Activated CD4-positive, alpha-beta T cell treated with anti-CD3 and anti-CD28 coated beads, Interleukin-2, amount 50 U/mL, for 48 hours (primary cell): ENCODE measurements at places on chromosomes 16 and 17.

- DNase-seq, result no peak
Measured at GRCh38 chr16:35795361-35796029, 2336.1 kb downstream of the TP53TG3F start.

DNA sequence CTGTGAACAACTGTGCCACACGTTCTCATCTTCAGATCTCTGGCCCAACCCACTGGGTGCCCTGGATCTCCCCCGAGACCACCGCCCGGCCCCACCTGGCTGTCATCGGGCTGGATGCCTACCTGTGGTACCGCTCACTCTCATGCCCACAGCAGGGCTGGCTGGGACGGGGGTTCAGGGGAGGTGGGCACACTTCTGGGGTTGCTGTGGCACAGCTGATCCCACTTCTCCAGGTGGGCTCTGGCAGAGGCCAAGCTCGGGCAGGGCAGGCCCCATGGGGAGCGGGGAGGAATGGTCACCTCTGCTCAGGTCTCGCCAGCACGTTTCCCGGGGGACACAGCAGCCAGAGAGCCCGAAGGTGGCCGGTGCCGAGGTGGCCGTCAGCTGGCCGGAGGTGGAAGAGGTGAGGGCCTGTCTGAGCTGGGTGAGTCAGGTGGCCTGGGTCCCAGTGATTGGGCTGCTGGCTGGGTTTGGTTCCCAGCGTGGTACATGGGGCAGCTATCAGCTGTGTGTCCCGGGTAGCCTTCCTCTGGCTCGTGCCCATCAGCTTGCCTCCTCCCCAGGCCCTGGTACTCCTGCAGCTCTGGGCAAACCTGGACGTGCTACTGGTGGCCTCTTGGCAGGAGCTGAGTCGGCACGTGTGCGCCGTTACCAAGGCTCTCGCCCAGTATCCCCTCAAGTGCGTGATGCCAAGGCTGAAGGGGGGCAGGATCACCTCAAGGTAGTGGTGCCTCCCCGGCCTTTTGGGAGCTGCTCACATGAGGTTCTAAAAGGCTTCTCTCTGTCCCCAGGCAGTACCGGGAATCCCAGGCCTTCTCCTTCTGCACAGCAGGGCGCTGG lies 2.3 kb upstream of the MRPS34 start:
- DNase-seq, result no peak

GRCh38 chr17:48522031-48522653 lies 8.7 kb downstream of the HOXB1 start:
- DNase-seq, result no peak

- DNase-seq, result no peak
Measured at GRCh38 chr16:28161626-28162025, 50.1 kb downstream of the XPO6 start.

- no peak for DNase-seq
Measured at GRCh38 chr16:83937922-83938885, 14.8 kb upstream of the OSGIN1 start.

- DNase-seq, result no peak
Measured at GRCh38 chr17:45273551-45273957, 11.7 kb upstream of the SPATA32 start.

DNA sequence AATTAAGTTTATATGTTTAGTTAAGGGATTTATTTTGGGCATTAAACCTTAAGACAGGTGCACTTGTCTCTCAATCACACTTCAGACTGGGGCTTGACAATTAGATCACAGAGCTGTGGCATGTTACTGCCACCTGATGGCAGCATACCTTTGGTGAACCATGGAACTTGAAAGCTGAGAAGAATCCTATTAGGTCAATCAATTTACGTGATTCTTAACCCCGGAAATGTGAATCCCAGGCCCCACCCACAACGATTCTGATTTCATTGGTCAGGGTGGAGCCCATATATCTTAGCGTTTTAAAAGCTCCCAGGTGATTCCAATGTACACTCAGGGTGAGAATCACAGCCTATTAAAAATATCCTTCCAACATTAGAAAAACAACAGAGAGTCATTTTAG lies 91.0 kb downstream of the GSG1L start:
- DNase-seq, result peak; percentile 37

DNA sequence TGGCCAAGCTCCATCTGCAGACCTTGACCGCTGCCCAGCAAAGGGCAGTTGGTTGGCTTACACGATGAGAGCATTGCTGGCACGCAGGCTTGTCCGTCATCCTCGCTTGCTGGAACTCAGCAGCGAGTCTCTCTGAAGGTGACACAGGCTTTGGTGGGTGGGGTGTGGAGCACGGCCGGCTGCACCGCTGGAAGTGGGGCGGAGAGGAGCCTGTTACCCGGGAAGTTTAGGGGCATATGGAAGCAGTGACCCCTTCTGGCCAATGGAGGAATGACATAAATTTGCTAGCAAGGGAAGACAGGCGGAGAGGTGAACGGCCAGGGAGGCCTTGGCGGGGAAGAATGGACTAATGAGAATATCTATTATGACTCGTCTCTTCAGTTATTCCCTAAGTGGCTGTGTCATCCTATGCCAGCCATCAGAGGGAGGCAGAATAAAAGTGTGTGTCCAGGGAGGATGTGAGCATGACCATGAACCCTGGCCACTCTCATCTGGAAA lies 65.9 kb upstream of the SDK2 start:
- DNase-seq, result peak; percentile 74

GRCh38 chr17:1029196-1029921 lies 32.4 kb downstream of the TIMM22 start:
- no peak for DNase-seq

DNA sequence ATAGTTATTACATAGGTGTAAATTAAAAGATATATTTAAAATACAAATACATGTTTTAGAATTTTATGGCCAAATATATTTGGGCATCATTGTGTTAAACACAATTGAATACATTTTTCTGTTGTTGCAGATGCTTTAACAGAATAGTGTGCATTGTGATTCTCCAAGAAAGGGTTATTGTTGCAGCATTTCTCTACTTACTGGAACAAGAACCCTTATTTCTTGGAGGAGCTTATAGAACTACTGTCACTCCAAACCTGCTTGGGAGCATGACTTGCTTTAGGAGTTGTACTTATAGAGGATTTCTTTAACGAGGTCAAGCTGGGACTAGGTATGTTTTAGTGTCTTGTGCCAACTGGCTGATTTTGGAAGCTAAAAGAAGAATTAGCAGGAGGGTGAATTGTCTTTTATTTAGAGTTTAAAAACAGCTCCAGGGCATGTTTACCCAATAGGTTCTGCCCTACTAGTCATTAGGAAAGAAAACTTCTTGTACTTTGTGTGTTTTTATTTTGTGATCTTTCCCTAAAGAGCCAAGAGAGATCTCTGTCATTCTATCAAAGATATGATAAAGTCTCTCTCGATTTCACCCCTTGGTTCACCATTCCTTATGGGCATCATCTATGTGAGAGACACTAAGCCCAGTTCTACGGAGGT lies 279.8 kb upstream of the SALL1 start:
- no peak for DNase-seq

GRCh38 chr16:56262148-56262547 lies 70.9 kb downstream of the GNAO1 start:
- DNase-seq, result peak; percentile 24

DNA sequence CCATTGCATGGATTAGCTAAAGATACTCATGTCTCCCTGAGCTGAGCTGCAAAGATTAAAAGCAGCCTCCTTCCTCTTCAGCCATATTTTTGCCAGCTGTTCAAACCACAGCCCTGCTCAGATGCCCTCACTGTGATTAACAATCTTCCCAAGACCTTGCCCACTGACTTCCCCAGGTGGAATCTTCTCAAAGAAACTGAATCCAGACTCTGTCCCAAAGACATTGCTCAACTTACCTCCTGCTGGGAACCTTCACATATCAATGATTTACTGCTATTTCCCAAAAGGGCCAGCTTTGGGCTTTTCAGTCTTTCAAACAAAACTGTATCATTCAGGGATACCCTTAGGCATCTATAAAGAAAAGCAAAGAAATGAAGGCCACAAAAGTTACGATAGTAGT lies 9.2 kb downstream of the C17orf67 start:
- DNase-seq, result no peak

- no peak for DNase-seq
Measured at GRCh38 chr16:79892278-79892677, 291.7 kb upstream of the MAF start.

- no peak for DNase-seq
Measured at GRCh38 chr17:30557916-30558685, 80.9 kb downstream of the GOSR1 start.

DNA sequence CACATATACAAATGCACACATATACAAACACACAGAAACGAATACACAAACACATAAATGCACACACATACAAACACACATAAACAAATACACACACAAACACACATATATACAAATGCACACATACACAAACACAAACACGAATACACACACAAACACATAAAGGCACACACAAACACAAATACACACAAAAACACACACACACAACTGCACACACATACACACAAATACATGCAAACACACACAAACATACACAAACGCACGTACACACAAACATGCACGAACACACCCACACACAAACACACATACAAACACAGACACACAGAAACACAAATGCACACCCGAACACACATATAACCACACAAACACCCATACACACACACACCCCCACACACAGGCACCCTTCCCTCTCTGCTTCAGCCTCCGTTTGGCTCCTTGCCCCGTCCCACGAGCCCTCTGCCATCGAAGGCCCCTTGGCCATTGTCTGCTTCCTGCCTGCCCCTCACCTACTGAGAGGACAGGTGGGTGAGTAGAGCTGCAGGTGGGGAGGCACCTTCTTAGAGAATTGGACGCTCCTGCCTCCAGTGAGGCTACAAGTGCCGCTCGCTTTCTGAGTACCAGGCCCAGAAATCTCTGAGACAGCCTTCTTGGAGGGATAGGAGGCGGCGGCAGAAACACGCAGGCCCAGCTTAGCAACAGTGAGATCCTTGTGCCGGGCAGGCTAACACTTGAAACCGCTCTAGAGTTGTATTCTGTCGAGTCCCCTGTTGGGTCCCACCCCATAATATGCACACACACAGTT lies 331.2 kb downstream of the FOXL1 start:
- DNase-seq, result no peak

DNA sequence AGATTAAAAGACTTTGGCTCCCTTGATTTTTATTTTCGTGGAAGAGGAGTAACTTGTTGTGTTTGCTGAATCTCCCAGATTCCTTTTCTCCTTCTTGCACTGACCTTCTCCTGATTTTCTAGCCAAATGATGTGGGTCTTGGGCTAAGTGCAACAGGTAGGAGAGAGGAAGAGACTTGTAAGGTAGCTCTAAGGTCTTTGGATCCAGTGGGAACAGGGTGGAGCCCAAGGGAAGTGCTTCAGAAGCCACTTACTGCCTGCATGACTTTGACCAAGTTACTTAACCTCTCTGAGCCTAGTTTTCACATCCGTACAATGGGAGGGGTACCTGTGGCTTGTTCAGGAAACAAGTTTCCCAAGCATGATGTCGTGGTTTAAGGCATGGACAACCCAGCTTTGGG lies 111.3 kb upstream of the IRX3 start:
- no peak for DNase-seq

GRCh38 chr16:4010225-4011158 lies 105.8 kb downstream of the ADCY9 start:
- no peak for DNase-seq

GRCh38 chr17:74004056-74004455 lies 199.4 kb upstream of the RPL38 start:
- DNase-seq, result no peak

- no peak for DNase-seq
Measured at GRCh38 chr16:68344252-68344651, 33.4 kb downstream of the PRMT7 start.

GRCh38 chr17:35189291-35189690 lies 4.9 kb downstream of the SLC35G3 start:
- DNase-seq, result no peak

GRCh38 chr17:1709971-1710806 lies at the start of gene TLCD2:
TSS of gene TLCD2 (minus strand) at chr17:1710377. CDS start at chr17:1710242, 135 bp downstream.
- peak; percentile 26 for DNase-seq

DNA sequence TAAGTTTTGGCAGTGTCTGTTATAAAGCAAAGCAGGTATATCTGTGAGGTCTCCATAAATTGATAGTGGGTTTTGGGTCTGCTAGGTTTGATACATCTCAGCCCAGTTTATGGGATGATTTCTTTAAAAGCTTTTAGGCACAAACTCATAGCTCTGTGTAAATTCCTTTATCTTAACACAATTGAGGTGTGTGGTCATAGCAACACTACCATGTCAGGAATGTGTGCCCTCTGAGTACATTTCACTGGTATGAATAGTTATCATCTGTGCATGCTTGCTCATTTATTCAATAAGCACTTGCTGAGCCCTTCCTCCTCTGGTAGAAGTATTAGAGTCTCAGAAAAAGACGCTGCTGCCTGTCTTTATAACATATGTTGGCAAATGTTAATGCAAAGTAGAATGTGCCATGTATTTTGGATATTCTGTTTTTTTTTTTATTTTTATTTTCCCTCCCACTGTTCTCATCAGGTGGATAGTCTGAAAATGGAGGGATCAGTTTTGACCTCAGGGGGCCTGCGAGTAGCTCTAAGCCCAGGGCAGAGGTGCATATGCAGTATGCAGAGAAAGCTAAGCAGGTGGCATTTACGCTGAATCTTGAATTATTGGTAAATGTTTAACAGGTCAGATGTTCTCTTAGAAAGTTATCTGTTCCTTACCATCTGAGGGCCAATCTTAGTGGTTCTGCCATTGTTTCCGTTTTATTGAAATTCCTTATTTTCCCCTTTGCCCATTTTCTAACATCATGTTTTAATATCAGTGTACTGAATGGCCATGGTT lies 90.7 kb downstream of the WNT3 start:
- no peak for DNase-seq

DNA sequence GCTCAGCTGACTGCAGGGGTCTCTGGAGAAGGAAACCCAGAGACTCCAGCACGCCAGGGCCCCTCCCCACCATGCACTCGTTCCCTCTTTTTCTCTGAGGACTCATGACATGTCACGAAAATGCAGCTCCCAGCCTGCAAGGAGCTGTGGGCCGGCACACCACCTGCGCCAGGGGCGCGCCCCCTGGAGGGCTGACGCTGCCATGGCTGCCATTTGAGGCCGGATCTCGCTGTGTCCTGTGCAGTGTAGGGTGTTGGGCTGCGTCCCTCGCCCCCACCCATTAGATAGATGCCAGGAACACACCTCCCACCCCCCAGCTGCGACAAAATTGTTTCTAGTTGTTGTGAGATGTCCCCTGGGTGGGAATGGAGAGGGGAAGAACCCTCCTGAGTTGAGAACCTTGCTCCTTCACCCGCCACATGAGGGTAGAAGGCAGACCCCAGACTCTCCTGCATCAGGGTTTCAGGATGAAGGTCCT lies 8.2 kb downstream of the SYNGR2 start:
- peak; percentile 83 for DNase-seq
